Right kidney (tissue), 9 donors: ENCODE measurements at places on chromosomes 16 and 17.

- no peak for DNase-seq
Measured at GRCh38 chr16:22692034-22692433, 121.9 kb upstream of the HS3ST2 start.

DNA sequence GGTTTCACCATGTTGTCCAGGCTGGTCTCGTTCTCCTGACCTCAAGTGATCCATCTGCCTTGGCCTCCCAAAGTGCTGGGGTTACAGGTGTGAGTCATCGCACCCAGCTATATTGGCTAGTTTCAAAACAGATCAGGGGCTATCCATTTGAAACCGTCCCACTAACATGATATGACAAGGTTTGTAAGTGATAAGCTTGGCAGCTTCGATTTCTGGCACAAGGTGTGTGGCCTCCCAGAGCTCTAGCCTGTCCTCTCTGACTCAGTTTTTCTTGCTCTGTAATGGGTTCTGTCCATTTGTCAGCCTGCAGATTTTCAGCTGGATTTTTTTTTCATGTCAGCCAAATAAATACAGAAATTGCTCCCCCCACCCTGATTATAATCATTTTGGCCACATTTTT, 31.8 kb upstream of the TENT4B start:
- no peak for DNase-seq

DNA sequence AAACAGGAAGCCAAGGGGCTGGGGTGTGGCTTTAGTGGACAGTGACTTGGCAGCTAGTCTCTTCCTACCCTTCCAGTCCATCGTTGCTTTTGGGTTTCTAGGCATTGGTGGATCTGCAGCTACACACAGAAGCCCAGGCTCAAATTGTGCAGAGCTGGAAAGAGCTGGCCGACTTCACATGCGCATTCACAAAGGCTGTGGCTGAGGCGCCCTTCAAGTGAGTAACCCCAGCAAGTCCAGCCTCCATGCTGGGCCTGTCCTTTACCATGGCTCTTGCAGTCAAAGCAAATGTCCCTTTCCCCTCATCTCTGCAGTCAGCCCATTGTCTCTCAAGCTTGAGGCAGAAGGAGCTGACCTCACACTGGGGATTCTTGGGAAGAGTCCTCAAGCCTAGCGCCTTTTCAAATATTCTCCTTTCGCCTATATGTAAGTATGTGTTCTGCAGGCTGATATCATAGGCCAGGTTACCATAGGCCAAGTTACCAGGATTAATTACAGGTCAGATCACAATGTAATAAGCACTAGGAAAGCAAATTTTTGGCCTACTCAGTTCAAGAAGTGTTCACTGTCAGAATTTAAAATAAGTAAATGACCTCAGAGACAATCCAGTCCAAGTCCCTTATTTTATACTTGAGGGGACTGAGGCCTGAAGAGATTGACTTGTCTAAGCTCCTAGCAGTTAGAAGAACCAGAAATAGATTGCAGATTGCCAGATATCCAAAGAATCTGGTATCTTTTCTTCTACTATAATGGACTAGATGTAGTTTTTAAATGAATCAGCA, 6.5 kb downstream of the EME1 start:
- DNase-seq: no peak

- no peak for DNase-seq
Measured at GRCh38 chr17:8855477-8856204, 11.8 kb downstream of the PIK3R6 start.

- no peak for DNase-seq
Measured at GRCh38 chr17:77106874-77107358, 33.9 kb upstream of the SEC14L1 start.

DNA sequence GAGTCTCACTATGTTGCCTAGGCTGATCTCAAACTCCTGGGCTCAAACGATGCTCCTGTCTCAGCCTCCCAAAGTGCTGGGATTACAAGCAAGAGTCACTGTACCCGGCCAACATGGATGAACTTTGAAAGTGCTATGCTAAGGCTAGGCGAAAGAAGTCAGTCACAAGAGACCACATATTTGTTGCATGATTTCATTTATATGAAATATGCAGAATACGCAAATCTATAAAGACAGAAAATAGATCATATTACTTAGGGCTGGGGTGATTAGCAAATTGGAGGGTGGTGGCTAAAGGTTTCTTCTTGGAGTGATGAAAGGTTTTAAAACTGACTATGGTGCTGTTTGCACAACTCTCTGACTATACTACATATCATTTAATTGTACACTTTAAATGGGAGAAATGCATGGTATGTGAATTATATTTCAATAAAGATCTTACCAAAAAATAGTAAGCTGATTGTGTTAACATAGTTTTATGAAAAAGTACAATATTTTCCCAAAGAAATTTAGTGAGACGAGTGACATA, 1.2 kb upstream of the FLYWCH1 start:
- no peak for DNase-seq

GRCh38 chr16:50263940-50264929, 2.1 kb upstream of the ADCY7 start:
- DNase-seq: no peak

DNA sequence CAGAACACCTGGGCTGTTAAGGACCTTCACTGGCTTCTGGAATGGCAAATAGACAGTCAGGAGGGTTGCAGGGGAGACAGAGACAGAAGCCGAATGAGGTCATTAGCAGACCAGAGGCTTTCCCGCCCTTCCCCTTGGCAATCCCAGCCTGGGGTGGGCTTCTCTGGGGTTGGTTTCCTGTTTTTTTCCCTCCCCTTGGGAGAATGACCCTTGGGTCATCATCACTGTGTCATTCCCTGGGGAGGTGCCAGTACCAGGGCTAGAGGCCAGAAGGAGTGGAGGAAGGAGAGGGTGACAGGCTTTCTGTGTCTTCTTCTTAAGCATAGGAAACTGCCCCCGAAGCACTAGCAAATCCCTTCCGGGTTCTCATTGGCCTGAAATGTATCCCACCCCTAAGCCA, 42.9 kb upstream of the IL21R start:
- no peak for DNase-seq

DNA sequence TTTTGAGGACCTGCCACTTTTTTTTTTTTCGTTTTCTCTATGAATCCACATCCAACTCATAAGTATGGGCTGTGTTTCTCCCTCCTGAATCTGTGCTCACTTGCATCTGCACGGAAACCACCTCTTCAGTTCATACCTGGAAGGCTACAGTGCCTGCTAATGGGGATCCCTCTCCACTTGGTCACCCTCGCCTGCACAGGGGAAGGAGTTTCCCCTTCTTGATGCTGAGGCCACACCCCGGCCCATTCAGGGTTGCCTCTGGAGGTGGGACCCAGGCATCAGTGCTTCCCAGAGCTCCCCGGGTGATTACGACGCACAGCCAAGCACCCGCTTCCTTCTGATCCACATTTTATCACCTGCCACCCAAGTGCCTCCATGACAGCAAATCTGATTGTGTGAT, 85.9 kb upstream of the TBC1D3K start:
- no peak for DNase-seq

DNA sequence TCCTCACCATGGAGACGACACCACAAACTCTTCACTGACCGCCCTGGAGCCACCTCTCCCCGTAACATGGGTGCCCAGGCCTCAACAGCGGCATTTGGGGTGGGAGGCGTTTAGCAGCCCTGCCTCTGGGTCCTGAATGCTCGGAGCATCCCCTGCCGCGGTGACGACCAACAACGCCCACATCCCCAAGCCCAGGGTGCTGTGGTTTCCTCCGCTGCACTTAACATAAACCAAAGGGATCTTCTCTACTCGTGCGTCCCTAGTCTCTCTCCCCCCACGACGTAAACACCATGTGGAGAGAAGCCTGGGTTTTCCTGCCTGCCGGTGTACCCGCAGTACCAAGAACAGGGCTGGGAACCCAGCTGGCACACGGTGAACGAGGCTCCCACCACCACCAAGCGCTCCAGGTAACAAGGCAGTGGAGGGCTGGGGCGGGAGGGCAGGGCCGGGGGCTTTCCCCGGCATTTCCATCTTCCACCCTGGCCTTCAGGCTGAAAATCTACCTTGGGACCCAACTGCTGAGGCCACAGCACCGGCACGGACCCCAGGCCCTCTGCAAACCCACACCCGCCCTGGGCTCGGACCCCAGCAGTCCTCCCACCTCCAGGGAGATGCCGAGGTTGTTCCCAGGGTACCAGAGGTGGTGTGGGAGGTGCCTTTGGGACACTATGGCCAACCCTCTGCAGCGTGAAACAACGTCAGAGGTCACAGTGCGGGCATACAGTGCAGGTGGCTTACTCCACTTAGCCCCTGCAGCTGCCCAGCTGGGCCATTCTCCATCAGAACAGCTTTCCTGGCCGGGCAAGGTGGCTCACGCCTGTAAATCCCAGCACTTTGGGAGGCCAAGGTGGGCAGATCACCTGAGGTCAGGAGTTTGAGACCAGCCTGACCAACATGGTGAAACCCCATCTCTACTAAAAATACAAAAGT, 54.3 kb downstream of the TIMM22 start:
- DNase-seq: no peak

DNA sequence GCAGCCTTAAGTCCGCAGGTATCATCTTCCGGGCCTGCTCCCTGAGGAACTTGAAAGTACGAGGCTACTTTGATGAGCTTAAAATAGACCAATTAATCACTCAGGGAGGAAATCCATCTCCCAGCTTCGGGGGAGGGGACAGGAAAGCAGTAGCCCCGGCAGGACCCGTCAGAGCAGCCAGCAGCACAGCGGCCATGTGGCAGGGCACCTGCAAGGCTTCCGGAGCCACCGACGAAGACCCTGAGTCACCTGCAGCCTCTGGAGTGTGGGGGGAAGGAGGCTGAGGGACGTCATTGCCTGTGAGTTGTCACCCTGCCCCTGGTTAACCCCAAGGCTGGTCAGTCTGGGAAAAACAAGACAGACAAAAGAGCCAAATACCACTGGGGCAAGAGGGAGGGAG, 4.4 kb upstream of the CYB561 start:
- no peak for DNase-seq

GRCh38 chr16:69438465-69438864, 14.0 kb downstream of the CYB5B start:
- no peak for DNase-seq

- no peak for DNase-seq
Measured at GRCh38 chr17:77446940-77447634, 306.3 kb downstream of the SEC14L1 start.

GRCh38 chr17:66985338-66986237, 21.1 kb downstream of the CACNG4 start:
- no peak for DNase-seq

DNA sequence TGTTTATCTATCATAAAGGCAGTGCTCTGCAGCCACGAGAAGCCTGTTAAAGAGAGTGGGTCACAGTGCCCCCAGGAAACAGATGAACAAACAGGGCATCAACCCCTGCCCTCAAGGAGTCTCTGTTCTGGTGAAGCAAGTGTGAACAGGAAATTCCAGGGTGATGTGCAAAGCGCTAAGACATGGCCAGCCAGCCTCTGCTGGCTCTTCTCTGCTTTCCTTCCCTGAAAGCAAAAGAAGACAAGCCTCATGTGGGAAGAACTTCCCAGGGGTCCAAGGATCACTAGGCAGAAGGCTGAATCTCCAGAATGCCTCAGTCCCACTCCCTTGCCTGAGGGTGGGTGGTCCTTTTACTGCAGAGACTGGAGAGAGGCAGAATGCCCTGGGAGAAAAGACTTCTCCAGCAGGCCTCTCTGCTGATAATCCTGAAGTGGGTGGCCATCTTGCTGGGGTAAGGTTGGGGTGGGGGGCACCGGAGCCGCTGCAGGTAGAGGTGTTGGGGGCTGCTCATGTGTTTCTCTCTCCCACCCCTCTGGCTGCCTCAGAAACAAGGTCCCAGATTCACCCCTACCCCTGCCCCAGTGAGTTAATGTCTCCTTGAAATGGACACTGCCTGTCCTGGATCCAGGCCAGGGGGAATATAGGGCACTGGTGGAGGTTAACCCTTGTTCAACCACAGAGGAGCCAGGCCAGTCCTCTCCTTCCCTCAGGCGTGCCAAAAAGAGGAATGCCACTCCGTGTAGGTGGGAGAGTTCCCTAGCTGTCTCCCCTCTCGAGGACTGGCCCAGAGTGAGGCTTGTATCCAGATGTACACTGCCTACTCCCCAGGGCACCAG, 2.4 kb downstream of the ANKRD13B start:
- no peak for DNase-seq

DNA sequence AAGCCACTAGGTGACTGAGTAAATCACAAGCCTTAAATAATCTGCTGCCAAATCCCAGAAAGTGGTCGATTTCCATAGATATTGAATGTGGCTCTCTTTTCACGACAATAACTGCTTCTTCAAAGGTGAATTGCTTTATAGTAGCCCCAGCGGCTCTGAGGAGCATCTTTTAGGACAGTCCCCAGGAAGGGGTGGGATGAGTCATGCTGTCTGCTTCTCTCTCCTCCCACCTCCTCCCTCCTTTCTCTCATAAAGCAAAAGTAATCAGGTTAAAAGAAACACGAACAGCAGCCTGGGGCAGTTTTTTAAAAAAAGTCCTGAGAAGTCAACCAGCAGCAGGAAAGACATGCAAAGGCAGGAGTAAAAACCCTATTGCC, 1.8 kb downstream of the KIAA0513 start:
- DNase-seq: no peak

- no peak for DNase-seq
Measured at GRCh38 chr17:43515656-43516055, 30.5 kb downstream of the ETV4 start.

DNA sequence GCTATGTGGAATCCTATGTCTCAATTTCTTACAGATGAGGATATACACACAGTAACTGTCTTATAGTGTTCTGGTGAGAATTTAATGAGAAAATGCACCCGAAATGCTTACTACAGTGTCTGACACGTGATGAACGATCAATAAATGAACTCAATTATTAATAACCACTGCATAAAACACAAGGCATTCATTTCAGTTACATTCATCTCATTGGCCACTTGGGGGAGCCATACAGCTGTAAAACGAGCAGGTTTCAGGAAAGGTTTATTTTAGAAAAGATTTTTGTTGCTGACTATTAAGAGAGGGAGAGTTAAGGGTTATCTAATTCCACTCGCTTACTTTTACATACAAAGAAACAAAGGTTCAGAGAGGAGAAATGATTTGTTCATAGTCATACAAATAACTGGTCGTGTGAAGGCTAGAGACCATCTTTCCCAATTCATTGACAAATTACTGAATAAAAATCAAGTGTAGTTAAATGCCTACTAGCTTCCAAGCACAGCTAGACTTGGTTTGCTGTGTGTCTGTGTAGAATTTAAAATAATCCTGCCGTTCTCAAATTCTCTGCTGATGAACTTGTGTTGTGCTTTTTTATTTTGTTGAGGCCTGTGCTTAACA, 160.1 kb downstream of the MAP2K4 start:
- DNase-seq: peak; percentile 17

GRCh38 chr16:47600376-47600775, 139.2 kb downstream of the PHKB start:
- no peak for DNase-seq

DNA sequence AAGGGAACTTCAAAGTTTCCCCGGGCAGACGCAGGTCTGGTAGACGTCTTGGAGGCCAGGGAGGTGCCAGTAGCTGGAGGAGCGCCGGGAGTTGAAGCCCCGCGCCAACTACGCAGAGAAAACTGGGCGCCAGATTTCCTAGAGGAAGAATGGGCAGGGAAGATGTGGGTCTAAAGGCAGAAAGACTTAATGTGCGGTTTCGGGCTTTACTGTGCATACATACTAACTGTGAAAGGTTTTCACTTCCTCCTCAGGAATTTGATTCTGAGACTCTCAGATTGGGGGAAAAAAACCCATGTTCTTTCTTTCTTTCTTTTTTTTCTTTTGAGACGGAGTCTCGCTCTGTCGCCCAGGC, 331 bp upstream of the ZNF287 start:
- no peak for DNase-seq

GRCh38 chr16:84169765-84170310, 17.0 kb downstream of the TAF1C start:
- no peak for DNase-seq

GRCh38 chr16:83952940-83953795, at the start of gene OSGIN1:
Gene OSGIN1, plus strand, starts transcription at chr16:83953240. Its CDS starts 4,432 bp downstream, at chr16:83957672.
- peak; percentile 62 for DNase-seq

- no peak for DNase-seq
Measured at GRCh38 chr16:52366983-52367382, 180.0 kb downstream of the TOX3 start.
